Right hindlimb (tissue), 1 donor: ENCODE measurements at places on chromosomes 12 and 14.

DNA sequence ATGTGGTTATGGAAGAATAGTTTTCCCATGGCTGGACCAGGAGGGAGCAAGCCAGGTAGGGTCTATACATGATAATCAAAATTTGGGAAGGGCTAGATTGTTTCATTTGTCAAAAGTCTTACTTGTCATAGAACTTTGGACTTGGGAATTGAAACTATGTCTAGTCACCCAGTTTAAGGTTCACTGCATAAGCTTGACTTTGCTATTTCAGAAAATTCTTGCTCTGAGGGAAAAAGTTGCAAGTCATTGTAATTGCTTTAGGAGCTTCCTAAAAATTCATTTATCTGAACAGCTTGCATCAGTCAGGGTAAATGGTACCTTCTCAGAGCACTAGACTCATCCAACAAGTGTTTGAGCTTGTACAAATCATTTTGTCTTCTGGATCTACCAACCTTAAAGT lies 1194.7 kb downstream of the GALC start:
- DNase-seq = no peak

DNA sequence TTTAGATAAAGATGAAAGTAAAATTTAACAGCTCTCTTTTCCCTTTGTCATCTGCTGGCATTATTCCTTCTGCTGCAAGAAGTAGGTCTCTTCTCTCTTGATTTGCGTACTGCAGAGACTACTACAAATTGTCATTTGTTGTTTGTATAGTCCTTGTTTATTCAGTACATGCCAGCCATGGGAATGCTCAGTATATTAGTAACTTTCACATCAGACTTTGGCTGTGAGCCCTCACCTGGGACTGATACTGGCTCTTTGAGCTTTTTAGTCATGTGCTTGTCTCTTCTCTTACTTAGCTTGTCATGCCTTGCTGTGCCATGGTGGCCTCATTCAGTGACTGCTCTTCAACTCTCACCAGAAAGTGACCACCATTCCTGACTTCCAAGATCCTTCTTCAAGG lies 169.8 kb downstream of the PRKCH start:
- no peak for DNase-seq

DNA sequence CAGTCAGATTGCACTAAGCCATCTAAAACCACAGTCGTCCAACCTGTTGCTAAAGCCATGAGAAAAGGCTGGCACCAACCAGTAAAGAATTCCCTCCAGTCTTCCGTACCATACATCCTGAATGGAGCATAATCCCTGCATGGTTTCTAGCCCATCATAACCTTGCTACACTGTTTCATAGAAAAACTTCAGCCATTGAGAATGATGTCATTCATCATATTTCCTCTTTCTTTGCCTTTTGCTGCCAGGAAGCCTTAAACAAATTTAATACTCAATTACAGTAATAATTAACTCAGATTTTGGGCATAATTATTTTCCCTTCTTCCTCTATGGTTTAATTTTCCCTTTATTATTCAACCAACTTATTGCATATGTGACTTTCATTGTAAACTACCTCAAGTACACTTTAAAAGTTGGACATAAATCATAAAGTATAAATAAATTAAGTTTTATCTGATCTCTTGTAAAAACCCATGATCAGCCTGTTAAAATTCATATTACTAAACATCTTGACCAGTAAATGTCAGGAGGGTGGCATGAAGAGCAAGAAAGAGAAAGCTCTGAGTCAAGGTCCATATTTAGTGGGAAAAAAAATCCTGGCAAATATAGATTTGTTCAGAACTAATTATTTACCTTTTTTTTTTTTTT lies 264.7 kb downstream of the ZFP36L1 start:
- DNase-seq = no peak

DNA sequence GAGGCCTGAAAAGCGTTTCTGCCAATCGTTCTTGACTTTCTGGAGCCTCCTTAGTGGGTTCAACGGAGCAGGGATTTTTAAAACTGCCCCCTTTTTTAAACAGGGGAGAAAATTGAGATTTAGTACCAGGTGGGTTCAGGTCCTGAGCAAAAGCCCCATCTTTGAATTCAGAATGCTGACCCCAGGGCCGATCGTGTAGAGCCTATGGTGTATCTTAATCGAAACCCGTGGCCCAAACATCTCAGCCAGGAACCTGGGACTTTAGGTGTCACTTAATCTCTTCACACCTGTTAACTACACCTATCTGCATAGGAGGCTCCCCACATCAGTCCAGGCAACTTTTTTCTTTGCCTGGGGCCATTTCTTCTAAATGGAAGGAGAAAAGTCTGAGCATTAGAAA lies 6.4 kb upstream of the TBX5 start:
- no peak for DNase-seq

DNA sequence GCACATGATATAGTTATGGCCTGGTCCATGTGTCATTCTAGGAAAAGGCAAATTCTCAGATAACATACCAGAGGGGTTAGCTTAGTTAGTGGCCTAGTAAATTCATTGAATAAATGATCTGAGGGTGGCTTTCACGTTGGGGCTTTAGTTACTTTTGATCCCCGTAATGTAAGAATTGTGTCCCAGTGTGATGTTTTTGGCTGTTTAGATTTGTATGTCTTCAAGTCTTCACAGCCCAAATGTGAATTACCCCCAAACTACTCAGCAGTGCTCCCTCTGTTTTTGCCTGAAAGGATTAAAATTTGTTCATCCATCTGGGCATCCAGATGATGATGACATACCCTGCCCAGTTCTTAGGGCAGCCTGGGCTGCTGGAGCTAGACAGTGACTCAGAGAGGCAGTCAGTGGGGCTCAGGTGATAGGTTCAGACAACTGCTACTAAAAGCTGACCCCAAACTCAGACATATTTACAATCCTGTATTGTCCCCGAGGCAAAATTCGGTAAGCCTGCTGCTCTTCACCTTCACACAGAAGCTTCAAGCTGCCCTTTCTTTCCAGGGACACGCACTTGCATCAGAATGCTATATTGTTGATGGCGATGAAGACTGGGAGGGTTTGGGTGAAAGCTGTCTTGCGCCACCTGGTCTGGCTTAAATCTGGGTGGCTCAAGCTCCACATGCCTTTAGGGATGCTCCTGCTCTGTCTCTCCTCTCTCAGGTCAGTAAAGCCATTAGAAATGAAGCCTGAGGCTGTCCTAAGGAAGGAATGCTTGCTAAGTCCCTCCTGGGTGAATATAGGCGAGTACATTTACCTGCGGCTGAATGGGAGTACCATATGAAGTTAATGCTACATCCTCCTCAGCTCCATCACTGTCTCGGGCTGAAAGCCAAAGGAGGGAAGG lies 10.3 kb downstream of the GPRC5D start:
- DNase-seq = no peak

GRCh38 chr12:128761379-128761790 lies 62.4 kb downstream of the SLC15A4 start:
- DNase-seq = no peak

GRCh38 chr14:79453276-79453675 lies 758.0 kb downstream of the DIO2 start:
- no peak for DNase-seq

DNA sequence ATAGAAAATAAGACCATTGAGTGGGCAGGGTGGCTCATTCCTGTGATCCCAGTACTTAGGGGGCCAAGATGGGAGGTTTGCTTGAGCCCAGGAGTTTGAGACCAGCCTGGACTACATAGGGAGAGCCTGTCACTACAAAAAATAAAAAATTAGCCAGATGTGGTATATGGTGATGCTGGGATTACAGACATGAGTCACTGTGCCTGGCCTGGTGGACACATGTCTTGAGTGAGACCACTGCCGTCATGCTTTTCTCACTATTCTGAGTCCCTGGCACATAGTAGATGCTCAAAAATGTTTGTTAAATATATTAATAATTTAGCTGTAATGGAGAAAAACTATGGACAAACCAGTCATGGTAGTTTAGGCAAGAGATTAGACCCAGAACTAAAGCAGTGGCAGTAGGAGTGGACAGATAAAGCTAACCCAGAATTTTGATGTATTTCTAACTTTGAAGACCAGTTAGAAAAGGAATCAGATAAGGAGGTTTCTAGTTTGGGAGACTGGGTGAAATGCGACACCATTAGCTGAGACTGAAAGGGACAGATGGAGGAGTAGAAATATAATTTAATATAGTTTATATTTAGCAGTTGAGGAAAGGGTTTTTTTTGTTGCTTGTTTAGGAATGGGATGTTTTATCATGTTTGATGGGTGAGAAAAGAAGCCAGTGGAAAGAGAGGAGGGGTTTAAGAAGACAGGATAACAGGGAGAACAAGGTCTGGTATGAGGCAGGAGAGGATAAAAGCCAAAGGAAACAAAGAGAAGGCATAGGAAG lies 7.4 kb upstream of the PTGES3 start:
- DNase-seq = no peak
